ENCODE measurements at places on chromosomes 2 and 18. TPM values are rescaled to one million over a fixed set of nuclear protein-coding genes. Genes with fewer than 3 reads are reported as not detected.

DNA sequence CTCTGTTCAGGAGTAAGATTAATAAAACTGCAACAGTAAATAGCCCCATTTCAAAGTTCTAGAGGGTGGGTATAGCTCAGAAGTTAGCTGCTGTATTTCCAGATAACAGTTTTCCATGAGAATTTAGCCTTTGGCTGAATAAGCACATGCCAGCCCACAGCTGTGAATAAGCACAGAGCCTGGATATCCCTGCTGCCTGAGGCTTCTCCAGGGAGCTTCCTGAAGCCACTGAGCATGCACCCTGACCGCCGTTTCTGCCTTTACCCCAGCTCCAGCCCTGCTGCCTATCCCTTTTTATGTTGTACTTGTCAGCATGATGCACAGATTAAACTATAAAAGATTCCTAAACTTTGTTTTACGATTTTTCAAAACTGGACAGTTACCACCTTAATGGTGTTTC, 85.3 kb downstream of the FEZ2 start:
- DNase-seq = no peak
- no peak overlapping the region for H3K4me3 ChIP-seq
- peaks cover 11% of the 10 kb centered on the region for H3K36me3 ChIP-seq
- no peaks in the 10 kb centered on the region for H3K4me1 ChIP-seq
- H3K27me3 ChIP-seq = no peaks in the 10 kb centered on the region
- no peak overlapping the region for H3K27ac ChIP-seq

The ALKAL2 gene
- total RNA-seq = not detected

GRCh38 chr2:69584127-69584889, 59.2 kb downstream of the AAK1 start:
- H3K36me3 ChIP-seq = no peaks in the 10 kb centered on the region
- DNase-seq = peak; percentile 28
- H3K4me3 ChIP-seq = no peak overlapping the region
- peak overlapping the region; percentile 7 for H3K27ac ChIP-seq

GRCh38 chr2:102999958-103000357, 238.1 kb downstream of the TMEM182 start:
- no peak for DNase-seq
- no peak overlapping the region for H3K27ac ChIP-seq
- H3K36me3 ChIP-seq = no peaks in the 10 kb centered on the region
- H3K27me3 ChIP-seq = no peaks in the 10 kb centered on the region
- H3K4me3 ChIP-seq = no peak overlapping the region
- no peaks in the 10 kb centered on the region for H3K4me1 ChIP-seq

GRCh38 chr18:25298853-25299274, 53.1 kb downstream of the ZNF521 start:
- H3K36me3 ChIP-seq = no peaks in the 10 kb centered on the region
- H3K27ac ChIP-seq = no peak overlapping the region
- H3K27me3 ChIP-seq = peaks cover 1% of the 10 kb centered on the region
- H3K4me3 ChIP-seq = no peak overlapping the region
- H3K4me1 ChIP-seq = no peaks in the 10 kb centered on the region

DNA sequence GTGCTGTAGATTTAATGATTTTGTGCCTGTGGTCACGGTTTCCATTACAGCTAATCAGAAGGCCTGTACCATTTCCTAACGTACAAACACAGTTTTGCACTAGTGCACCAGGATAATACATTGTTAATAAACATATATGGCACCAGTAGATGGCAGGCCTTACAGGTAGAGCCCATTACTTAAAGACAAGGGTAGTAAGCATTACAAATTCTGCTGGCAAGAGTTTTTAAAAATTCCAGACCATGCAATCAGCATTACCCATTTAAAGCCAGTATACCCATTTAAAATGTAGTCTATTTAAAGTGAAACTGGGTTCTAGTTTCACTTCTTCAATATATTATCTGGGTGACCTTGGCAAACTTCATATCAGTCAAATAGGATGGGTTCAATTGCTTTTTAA, 224.2 kb downstream of the NUP35 start:
- H3K4me1 ChIP-seq = no peaks in the 10 kb centered on the region
- no peak for DNase-seq
- H3K4me3 ChIP-seq = no peak overlapping the region
- no peak overlapping the region for H3K27ac ChIP-seq
- H3K27me3 ChIP-seq = no peaks in the 10 kb centered on the region

DNA sequence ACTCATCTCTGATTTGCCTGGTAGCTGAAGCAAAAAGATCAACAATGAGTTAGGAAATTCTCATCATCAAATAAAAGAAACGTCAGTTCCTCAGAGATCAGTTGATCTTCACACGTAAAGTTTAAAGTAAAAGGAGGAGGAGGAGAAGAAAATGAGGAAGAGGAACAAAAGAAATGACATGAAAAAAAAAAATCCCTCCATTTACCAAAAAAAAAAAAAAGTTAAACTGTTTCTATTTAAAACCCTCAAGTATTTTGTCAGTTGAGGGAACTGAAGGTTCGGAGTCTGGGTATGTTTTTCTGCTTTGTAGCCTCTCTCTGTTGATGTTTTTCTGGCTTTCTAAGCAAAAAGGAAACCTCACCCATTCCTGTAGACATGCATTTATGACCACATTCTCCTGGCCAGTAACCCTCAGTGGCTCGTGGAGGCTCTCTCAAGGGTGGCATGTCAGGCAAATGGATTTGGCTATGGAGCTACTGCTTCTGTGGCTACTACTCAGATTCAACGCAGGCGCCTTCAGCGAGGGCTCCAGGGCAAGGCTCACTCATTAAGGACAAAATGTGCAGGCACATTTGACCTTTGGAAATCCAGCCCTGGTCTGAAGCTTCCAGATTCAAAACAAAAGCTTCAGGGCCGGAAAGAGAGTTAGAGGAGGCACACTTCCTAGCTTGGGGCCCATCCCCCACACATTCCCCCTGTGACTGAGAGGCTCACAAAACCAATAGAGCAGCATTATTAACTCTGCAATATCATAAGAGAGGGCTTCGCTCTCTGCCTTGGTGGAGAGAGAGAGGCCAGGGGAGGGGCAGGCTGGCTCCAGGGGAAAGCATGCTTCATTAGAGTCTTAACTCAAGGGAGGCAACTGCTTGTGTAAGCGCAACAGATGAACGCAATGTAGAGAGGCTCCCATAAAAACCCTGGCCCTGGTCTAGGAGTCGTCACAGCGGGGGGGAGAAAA, 22.3 kb downstream of the KLF7 start:
- peak overlapping the region; percentile 48 for H3K4me3 ChIP-seq
- H3K36me3 ChIP-seq = peaks cover 23% of the 10 kb centered on the region
- peaks cover 71% of the 10 kb centered on the region for H3K4me1 ChIP-seq
- peak overlapping the region; percentile 79 for H3K27ac ChIP-seq
- no peaks in the 10 kb centered on the region for H3K27me3 ChIP-seq
- DNase-seq = peak; percentile 56

- no peak overlapping the region for H3K27ac ChIP-seq
- no peak overlapping the region for H3K4me3 ChIP-seq
- H3K4me1 ChIP-seq = no peaks in the 10 kb centered on the region
- DNase-seq = no peak
- H3K36me3 ChIP-seq = no peaks in the 10 kb centered on the region
- H3K27me3 ChIP-seq = no peaks in the 10 kb centered on the region
Measured at GRCh38 chr2:80489717-80490116, 185.2 kb upstream of the LRRTM1 start.

The OR6B2 gene
- total RNA-seq = not detected

Measured in activated CD4-positive, alpha-beta memory T cell treated with anti-CD3 and anti-CD28 coated beads for 36 hours (primary cell).